ENCODE measurements at places on chromosomes 3 and 15. TPM values are rescaled to one million over a fixed set of nuclear protein-coding genes. Genes with fewer than 3 reads are reported as not detected.

TOPBP1 gene
- total RNA-seq, result 88.4 TPM

GOLGA6D gene
- not detected for total RNA-seq

GPR149 gene
- total RNA-seq, result not detected

SMCO1 gene
- total RNA-seq, result not detected

CCDC54 gene
- total RNA-seq, result not detected

GASK1A gene
- 0.09 TPM for total RNA-seq

HESX1 gene
- 0.68 TPM for total RNA-seq

BTLA gene
- 32.1 TPM for total RNA-seq

GABRB3 gene
- not detected for total RNA-seq

PP2D1 gene
- total RNA-seq, result not detected

RTP3 gene
- not detected for total RNA-seq

SENP8 gene
- total RNA-seq, result 1.3 TPM

CFAP91 gene
- total RNA-seq, result not detected

FANCD2 gene
- 61.9 TPM for total RNA-seq

TRH gene
- not detected for total RNA-seq

SETD2 gene
- total RNA-seq, result 46.2 TPM

PLA2G4E gene
- not detected for total RNA-seq

TGM5 gene
- 0.09 TPM for total RNA-seq

UBE2E2 gene
- total RNA-seq, result 2.0 TPM

INSYN1 gene
- not detected for total RNA-seq

GOLGA8R gene
- total RNA-seq, result 10.2 TPM

THBS1 gene
- 0.59 TPM for total RNA-seq

GMPPB gene
- total RNA-seq, result 61.6 TPM

TEX9 gene
- total RNA-seq, result 0.77 TPM

NR2E3 gene
- not detected for total RNA-seq

CLEC3B gene
- 0.27 TPM for total RNA-seq
